Stimulated activated effector memory CD8-positive, alpha-beta T cell treated with anti-CD3 and anti-CD28 coated beads, Interleukin-12 subunit alpha, Interleukin-12 subunit beta, amount 100 ng/mL, for 72 hours (primary cell): ENCODE measurements at places on chromosomes 3 and 15.

GRCh38 chr3:39937315-39937714 lies 127.9 kb downstream of the MYRIP start:
- no peak for DNase-seq

GRCh38 chr15:48609486-48609885 lies 36.0 kb downstream of the FBN1 start:
- DNase-seq, result no peak

DNA sequence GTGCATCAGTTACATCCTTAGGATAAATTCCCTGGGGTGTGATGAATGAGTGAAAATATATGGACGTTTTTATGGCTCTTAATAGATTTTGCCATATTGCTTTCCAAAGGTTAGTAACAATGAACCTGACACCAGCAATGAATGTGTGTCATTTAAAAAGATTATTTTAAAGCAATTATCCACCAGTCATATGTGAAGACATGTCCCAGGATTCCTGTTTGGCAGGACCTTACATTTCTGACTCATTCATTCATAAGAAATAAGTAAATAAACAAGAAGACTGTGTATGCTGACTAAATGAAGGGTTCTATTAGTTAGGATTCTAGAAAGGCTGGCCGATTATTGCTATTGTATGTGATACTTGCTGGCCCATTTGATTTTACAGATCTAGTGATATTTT lies 201.5 kb downstream of the SOX2 start:
- no peak for DNase-seq

DNA sequence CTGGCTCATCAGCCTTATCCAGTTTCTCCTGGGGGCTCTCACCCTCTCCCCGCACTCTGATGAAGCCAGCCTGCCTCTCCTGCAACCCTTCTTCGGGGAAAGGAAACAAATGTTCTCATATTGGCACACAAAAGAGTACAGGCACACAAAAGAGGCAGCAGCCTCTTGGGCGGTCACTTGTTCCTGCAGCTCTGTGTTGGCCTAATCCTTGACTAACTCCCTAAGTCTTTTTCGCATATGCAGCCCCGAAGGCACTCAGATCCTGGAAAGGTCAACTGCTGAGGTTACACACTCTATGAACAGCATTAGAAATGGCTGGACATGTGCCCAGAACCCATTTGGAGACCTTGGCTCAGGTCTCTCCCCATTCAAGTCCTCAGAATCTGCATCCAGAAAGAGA lies 7.4 kb upstream of the CAMP start:
- no peak for DNase-seq

- DNase-seq, result no peak
Measured at GRCh38 chr3:126685021-126685420, 19.0 kb upstream of the CHCHD6 start.

DNA sequence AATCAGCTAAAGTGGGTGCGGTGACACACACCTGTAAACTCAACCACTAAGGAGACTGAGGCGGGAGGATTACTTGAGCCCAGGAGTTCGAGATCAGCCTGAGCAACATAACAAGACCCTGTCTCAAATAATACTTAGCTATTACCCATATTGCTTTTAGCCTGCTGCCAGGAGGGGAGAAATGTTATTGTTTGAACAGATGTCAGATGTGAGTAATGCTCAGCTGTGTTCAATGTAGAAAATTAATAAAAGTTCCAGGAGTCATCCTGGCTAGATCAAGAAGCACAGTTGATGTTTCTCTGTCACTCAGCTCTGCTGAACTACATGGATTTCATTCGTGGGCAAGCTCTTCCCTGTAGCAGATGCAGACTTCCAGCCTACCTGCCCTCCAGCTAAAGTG lies 22.2 kb downstream of the LSM3 start:
- no peak for DNase-seq

GRCh38 chr3:47503033-47503432 lies 10.5 kb downstream of the ELP6 start:
- DNase-seq, result no peak

DNA sequence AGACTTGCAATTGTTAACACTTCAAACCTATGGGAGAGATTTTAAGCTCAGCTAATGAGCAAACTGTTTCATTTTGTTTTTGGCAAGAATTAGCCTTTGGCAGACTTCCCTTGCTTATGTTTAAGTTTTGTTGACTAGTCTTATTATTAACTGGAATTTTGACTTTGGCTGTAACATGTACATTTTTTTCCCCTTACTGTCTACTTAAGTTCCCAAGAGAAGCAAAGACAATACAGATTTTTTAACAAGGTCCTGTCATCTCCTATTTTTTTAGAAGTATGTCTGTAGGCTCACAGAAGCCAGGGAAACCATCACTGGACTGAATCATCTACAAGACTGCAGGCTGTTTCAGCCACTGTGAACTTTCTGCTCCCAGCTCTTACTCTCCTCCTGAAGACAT lies 74.3 kb downstream of the DGKG start:
- no peak for DNase-seq

DNA sequence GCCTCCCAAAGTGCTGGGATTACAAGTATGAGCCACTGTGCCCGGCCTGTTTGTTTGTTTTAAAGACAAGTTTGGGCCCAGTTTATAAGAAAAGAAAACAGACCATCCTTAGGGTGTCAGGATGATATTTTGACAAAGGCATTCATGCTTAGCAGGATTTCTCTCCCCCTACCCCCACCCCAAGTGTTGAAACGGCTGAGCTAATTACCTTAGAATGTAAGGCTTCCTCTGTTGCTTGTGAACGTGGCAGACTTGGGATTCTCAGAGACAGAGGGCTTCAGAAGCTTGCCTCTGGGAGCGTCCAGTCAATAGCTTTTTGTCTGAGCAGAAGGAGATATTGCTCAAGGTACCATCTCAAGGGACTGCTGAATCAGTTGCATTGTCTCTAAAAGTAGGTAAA lies 24.0 kb downstream of the FLNB start:
- DNase-seq, result no peak

DNA sequence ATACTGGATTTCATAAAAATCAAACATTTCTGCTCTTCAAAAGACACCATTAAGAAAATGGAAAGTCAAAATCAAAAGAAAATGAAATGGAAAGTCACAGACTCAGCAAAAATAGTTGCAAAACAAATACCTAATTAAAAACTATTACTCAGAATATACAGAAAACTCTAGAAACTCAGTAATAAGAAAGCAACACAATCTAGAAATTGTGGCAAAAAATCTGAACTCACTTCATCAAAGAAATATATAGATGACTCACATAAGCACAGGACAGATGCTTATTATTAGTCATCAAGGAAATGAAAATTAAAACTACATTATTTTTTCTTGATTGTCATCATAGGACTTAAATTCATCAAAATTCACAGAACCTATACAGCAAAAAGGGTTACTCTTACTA lies 430.0 kb downstream of the SHQ1 start:
- no peak for DNase-seq

DNA sequence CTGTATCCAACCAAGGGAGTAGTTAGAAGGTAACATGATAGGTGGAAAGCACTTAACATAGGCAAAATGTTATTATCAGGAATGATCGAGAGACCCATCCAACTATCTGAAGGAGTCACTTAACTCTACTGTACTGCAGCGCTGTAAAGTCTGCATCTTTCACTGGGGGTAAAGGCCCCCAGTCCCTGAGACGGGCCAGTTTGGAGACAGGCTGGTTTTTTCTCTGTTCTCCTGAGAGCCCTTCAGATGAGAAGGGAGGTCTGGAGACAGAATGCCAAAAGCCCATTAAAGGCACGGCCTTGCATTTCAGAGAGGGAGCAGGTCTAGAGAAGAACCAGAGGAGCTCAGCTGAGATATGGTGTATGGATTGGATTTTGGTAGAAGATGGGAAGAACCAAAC lies 71.3 kb upstream of the CGNL1 start:
- DNase-seq, result no peak

DNA sequence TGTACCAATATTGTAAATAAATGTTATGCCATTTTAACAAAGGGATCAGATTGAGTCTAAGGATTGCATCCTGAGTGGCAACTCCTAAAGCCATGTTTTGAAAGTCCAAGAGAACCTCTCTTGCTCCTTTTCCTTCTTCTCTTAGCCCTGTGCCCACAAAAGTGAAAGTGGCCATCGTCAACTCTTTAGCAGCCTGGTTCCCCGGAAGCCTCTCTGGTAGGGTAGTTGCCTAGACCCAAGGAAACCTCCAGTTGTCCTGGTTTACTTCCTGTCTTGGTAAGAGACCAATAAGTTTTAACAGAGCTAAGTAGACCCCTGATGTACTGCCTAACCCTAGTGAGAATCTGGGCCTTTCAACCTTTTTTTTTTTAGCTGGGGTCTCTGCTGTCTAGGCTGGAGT lies 10.2 kb upstream of the ITPKA start:
- no peak for DNase-seq

DNA sequence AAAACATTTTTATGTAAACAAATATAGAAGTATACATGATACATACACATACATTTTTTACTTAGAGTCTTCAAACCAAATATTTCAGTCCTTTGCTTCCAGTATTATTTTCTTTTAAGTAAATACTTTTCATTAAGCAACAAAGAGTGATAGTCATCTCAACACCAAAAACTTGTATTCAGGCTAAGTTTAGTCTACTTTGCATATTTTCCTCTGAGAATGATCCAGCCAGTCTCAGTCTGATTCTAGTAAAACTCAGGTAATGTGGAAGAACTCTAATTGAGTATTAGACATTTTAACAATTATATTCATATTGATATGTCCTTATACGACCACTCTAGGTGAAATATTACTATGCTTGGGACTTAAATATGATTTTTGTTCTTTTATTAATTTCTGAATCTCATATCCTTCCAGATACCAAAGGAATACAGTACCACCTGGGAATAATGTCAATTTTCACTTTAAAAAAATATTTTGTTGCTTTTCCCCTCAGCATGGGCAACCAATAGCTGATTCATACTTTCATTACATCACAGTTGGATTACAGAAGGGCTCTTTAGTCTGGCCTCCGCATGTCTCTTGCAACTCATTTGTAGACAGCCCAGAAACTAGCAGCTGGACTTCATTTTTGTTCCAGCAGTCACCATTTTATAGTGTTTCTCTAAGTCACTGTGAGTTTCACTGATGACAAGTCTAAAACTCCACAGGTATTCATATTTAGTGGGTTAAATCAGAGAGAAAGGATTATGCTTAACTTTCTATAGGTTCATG lies 390.4 kb downstream of the ZBTB20 start:
- no peak for DNase-seq

- no peak for DNase-seq
Measured at GRCh38 chr3:3353153-3353552, 173.7 kb upstream of the CRBN start.

DNA sequence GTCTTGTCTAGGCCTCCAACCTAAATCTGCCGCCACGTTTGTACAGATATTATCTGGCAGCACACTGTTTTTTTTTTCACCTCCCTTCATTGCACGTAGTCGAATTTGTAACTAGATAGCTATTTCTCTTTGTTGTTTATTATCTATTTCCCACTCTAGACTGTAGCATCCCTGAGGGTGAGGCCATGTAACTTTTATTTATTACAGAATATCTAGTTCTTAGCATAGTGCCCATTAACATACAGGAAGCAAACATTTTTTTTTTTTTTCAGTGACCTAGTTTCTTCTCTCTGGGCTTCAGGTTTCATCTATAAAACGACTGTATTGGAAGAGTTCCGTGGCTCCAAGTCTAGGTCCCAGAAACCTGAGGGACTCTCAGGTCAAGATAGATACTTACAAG lies 354.3 kb downstream of the FGF12 start:
- no peak for DNase-seq

GRCh38 chr3:39548282-39548681 lies 80.8 kb downstream of the MOBP start:
- no peak for DNase-seq

DNA sequence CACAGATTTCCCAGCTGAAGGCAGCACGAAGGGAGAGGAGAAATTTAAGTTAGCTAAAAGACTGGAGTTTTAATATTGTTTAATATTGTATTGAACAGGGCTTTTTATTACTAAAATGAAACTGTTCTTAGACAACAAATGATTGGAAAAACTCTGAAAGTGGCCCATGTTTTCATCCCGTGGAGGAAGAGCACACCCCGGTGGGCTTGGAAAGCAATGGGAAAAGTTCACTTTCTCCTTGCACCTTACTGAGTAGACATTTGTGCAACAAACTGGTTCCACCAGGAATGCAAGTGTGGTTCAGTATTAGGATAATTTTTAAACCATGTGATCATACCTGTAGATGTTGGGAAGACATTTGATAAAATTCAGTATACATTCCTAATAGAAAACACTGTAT lies 8.2 kb upstream of the ESYT3 start:
- no peak for DNase-seq

- no peak for DNase-seq
Measured at GRCh38 chr3:13580256-13581023, 31.5 kb downstream of the FBLN2 start.

DNA sequence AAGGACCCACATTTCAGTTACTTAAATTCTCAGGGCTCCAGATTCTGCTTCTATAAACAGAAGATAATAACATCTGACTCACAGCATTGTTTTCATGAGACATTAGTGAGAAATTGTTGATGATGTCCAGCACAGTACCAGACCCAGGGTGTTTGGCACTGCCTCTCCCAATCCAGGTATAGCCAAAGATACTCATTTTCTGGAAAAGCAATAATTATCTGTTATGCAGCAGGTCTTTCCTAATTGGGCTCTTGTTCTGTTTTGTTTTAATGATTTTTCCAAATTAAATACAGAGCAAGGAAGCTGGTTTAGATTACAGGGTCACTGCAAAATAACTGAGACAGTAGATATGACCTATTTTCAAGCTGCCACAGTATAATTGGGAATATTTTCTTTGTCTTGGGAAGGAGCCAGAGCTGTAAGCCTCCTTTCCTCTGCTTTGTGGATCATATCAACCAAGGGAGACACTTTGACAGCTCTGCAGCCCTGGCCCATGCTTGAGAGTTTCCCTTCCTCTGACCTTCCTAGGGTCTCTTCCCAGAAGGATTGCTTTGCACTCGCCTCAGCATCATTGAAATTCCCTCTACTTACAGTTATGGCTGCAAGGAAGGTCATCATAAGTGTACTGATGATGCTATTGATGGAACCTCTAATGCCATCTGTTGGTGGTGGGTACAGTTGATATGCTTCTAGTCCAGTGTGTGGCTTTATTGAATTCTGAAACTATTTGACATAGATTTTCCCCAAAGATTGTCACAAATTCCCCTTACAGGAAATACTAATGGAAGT lies 522.4 kb upstream of the ADAMTS9 start:
- DNase-seq, result no peak

GRCh38 chr3:45592830-45593707 lies 1.5 kb upstream of the LIMD1 start:
- DNase-seq, result peak; percentile 76

DNA sequence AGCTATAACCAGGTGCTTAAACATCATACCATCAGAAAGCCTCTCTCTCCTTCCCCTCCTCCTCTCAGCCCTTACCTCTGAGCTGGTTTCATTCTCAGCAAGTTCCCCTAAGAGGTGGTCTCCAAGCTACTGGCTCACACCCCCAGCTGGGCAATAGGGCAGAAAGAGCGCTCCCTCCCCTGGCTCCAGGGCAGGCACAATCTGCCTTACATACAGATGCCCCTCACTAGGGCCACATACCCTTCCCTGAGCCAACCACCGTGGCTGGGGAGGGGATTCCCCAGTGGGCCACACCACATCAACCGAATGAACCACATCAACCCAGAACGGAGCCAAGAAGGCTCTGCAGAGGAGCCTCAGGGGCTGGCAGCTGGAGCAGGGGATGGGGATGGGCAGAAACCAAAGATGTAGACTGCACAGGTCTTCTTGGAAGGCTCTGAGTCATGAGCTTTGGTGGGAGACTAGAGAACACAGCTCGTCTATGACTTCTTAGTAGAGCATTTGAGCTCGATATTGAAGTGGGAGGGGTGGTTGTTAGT lies 4.6 kb upstream of the FBLN2 start:
- DNase-seq, result peak; percentile 7

GRCh38 chr3:104988496-104988895 lies 378.2 kb upstream of the ALCAM start:
- no peak for DNase-seq

GRCh38 chr3:18526667-18527066 lies 101.5 kb upstream of the SATB1 start:
- no peak for DNase-seq
